ENCODE measurements at places on chromosomes 11 and 22.

- DNase-seq: no peak
Observed at GRCh38 chr11:64629796-64630562, 39.0 kb downstream of the SLC22A12 start.

- no peak for DNase-seq
Observed at GRCh38 chr11:134818516-134818915, 406.5 kb upstream of the B3GAT1 start.

- no peak for DNase-seq
Observed at GRCh38 chr22:41905411-41906202, 9.3 kb downstream of the SHISA8 start.

DNA sequence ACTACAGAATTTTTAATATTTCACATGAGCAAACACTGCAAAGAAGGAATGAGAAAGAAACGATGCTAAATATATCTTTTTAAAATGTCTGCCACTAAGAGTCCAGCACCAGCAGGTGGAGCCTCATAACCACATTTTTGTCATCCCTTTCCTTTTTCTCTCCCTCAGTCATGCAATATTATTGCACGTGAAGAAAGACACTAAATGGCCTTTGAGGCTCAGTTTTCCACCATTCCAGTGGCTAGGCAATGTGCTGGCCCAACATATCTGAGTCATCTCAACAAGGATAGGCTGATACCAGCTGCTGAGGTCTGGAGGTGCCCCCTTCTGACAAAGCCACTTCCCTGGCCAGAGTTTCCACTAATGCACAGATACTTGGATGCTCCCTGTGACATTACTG is 1.8 kb downstream of the ALKBH8 start:
- peak; percentile 38 for DNase-seq

DNA sequence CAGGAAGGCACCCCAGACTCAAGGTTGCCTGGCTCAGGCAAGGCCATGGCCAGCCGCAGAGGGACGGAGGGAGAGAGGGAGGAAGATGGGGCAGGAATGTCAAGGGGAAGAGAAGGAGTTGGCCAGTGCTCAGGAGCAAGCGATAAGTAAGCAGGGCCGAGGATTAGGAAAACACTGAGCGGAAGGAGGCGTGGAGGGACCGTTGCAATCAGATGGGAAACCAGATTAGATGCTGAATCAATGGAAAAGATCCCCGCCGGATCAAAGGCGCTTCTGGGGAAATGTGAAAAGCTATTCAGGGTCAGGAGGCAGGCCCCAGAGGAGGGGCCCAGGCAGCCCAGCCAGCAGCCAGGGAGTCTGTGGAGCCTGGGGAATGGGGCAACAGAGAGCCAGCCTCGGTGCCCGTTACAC is 26.6 kb upstream of the MYEOV start:
- DNase-seq: no peak

- no peak for DNase-seq
Observed at GRCh38 chr11:83147895-83148294, 9.0 kb upstream of the PCF11 start.

DNA sequence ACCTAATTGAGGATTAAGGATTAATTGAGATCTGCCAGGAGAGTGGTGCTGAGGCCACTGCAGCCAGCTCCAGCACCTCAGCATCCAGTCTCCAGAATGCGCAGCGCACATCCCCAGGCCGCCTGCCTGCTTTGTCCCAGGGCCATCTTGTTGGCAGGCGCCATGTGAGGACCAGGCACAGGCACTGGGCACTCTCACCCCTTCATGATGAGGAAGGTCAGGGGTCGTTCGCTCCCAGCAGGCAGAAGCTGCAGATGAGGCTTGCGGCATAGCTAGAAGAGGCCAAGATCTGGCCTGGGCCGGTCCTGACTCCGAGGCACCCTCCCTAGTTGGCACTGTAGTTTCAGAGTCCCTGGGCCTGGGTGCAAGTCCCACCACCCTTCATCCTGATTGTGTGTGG is 6.4 kb downstream of the CABP2 start:
- DNase-seq: no peak

DNA sequence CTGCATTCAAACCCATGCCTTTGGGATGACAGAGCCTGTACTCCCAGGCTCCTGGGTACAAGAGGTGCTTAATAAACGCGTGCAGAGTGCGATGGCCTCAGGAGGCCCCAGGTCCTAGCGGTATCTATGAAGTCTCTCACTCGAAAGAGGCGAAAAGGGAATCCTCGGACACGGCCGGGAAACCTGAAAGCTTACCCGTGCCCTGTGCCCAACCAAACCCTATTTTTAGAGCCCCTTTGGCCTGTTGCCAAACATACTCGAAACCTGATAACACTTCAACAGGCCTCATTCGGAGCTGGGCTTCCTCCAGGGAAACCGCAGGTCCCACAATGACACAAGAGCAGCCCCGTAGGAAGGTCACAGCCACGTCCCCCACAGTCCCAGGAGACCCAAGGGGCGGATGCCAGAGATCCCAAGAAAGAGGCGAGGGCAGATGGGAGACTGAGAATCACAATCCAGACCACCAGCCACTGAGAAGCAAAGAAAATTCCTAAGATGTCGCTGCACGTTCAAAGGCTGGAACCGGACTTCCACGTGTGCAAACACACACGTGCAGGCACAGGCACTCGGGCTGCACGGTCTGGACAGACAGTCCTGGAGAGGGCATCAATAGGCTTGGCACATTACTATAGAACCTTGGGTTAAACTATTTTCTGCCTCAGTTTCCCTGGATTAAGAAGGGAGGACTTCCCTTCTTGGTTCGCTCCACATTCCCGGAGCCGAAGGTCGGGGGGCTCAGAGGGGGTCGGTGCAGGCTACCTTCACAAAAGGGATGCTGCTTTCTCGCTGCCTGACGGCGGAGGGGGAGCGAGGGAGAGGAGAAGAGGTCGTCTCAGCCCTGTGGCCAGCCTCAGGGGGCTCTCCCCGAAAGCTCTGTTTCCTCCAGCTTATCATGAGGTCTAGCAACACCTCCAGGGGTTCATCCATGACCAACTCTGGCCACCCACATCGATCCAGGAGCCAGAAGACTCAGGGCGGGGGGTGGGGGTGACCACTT is 8.2 kb downstream of the PDGFB start:
- DNase-seq: no peak

Data from NCI-H2081 (cell line).